Right atrium auricular region (tissue), 2 donors: ENCODE measurements at places on chromosomes 7 and 10. TPM values are rescaled to one million over a fixed set of nuclear protein-coding genes. Genes with fewer than 3 reads are reported as not detected.

The AKR1E2 gene
- total RNA-seq: 3.2 TPM

The GBX1 gene
- total RNA-seq: not detected

The MYO1G gene
- 0.78 TPM for total RNA-seq

The SRGN gene
- 79.4 TPM for total RNA-seq

The CPA2 gene
- total RNA-seq: not detected

The BICC1 gene
- 8.3 TPM for total RNA-seq

The EVX1 gene
- total RNA-seq: not detected

The UPK3B gene
- 126 TPM for total RNA-seq

The TMEM178B gene
- 15.8 TPM for total RNA-seq

The ZNF33A gene
- 19.6 TPM for total RNA-seq

The CCL26 gene
- total RNA-seq: 3.3 TPM

The EMX2 gene
- 0.67 TPM for total RNA-seq

The NRG3 gene
- total RNA-seq: 1.4 TPM

The ABCA13 gene
- total RNA-seq: not detected

The FEZF1 gene
- total RNA-seq: not detected

The FAM180A gene
- 5.9 TPM for total RNA-seq

The NRCAM gene
- total RNA-seq: 0.63 TPM

The USP54 gene
- total RNA-seq: 24.3 TPM

The FRG2B gene
- total RNA-seq: not detected

The SLC16A9 gene
- total RNA-seq: 0.90 TPM

The LRCH4 gene
- 23.0 TPM for total RNA-seq

The SPDYE8 gene
- total RNA-seq: not detected

The IGFBP3 gene
- 122 TPM for total RNA-seq

The TIAL1 gene
- 39.2 TPM for total RNA-seq
